Stimulated activated CD4-positive, alpha-beta T cell treated with anti-CD3 and anti-CD28 coated beads, TNF-alpha, amount 100 ng/mL, for 48 hours (primary cell): ENCODE measurements at places on chromosomes 16 and 17.
A peak's percentile ranks its signal among the peaks of the same experiment; 100 is the strongest.

DNA sequence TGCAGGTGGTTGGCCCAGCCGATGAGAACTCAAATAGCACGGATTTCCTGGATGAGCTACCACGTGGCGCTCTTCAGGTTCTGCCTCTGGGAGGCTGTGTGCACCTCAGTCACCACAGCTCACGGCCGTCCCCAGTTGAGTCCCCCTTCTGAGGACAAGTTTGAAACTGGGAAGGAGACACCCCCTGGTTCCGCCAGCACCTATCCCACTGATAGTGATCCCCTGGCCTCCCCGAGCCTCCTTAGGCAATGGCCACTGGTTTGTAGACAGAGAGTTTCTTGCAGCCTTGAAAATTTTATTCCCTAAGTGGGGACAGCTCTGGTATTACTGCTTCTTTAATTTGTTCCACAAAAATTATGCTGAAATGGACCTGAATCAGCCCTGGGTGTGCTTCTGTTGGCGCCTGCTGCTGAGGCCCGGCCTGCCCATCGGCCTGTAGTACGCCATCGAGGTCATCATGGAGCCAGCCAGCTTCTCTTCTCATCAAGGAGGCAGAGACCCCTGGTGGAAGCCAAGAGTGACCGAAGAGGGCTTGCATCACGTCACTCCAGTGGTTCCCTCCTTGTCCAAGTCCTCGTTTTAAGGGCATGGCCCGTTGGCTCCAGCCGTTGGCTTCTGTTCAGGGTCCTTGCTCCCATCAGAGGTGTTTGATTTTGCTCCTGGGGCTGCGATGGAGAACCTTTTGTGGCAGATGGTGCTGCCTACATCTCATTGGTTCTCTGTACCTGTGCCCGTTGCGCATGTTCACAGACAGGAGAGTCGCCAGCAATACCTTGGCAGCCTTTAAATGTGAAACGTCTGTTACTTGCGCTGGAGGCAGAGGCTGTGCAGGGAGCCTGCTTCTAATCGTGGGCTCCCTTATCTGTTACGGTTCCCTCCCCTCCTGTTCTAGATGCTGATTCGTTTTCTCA, 9.3 kb downstream of the SMCR8 start:
- no peak for DNase-seq

DNA sequence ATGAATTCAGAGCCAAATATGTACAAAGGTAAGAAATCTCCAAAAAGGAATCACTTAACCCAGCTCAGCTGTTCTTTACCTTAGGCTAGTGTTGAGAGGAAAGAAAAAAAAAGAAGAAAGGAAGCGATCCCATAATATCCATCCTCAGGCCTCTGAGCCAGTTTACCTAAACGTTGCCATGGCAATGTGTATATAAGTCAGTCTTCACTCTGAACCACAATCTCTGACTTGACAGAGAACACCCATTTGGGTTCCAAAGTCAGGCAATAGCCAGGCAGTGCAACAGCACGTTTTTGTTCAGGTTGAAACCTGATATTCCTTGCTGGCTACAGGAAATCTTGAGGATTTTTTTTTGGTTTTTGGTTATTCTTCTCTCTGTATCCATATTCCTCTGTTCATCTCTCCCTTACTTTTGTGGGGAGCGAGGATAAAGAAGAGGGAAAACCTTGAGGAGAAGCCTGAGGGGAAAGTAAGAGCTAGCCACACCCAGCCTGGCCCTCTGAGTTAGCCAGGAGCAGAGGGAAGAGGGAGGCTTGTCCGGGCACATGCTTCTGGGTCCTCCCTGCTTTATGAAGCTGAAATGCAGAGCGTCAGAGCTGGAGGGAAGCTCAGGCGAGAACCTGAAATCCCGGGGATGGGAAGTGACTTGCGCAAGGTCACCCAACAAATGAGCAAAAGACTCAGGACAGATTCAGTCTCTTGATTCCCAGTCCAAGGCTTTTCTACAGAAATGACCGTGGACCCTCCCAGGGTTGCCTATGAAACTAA, 152.7 kb downstream of the SOX9 start:
- no peak for DNase-seq

- peak; percentile 12 for DNase-seq
Measured at GRCh38 chr17:488993-489757, 136.6 kb upstream of the RPH3AL start.

DNA sequence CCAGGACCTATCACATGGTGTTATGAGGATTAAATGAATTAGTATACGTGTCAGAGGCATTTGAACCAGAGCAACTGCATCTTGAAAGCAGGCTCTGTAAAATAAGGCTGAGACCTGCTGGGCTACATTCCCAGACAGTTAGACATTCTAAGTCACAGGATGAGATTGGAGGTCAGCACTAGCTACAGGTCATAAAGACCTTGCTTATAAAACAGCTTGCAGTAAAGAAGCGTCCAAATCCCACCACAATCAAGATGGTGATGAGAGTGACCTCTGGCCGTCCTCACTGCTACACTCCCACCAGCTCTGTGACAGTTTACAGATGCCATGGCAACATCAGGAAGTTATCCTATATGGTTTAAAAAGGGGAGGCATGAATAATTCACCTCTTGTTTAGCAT, 71.8 kb downstream of the IRF8 start:
- DNase-seq = no peak

DNA sequence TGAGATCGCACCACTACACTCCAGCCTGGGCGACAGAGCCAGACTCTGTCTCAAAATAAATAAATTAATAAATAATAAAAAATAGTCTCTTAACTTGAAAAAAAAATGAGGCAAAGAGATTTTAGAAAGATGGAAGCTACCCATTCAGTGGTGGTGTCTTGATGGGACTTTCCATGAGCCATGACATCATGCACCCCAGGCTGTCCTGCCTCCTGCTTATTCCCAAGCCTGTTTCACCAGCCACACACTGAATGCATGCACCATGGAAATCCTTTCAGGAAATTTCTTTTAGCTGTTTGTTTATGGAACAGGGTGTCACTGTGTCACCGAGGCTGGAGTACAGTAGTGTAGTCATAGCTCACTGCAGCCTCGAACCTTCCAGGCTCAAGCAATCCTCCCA, 8.9 kb upstream of the DLX3 start:
- DNase-seq = no peak

DNA sequence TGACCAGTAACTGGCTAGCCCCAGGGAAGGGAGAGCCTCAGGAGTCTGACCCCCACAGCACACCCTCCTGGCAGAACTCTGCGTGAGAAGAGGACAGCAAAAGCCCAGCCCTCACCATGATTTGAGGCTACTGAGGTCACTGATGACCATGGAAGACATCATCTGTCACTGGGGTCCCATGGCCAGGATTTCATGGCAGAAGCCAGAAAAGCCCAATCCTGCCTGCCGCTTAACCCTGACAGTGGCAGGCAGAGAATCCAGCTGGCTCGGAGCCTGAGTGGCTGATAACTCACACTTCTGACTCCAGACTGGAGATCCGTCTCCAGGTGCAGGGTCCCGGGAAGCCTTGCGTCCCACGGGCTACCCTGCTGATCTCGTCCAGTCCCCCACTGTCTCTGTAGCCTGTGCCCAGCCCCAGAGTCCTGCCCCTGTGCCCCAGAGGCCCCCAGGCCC, 17.5 kb downstream of the GRIN2C start:
- DNase-seq = no peak

DNA sequence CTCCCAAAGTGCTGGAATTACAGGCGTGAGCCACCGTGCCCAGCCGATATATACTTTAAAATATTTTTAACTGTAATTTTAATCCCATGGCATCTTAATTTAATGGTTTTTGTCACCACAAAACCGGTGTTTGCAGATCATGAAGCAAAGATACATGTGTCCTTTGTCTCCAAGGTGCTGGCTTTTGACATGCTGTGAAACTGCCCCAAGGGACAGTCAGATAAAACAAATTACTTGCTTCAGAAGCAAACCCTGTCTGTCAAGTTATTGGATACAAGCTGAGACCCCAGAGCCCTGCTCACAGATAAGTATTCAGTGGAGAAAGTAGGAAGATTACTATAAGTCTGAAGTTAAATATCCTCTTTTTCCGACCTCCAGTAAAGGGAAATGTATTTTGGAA, 39.8 kb downstream of the ARL4D start:
- DNase-seq = no peak
